ENCODE measurements at places on chromosomes 5 and 9.

DNA sequence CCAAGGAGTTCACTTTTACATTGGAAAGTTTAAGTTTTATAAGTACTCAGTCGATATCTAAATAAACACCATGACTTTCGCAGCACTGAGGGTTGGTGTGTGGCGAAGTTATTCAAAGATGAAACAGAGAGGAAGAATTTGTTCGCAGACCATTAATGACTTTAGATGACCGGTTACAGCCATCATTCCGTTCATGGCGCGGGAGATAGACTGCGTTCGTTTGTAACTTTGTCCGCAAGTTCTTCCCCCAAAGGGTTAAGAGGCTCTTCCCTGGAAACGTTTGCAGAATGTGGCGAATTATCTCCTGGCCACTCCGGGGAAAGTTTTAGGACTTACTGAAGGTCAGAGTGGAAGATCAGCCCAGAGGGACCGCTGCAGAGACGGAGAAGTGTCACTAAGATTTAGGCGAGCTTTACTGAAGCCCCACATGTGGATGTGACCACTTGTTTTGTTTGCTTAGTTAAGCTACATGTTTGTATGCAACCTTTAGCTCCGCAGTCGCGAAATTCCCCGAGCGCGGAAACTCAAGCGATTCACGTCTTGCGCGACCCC lies 2.2 kb upstream of the FOXD1 start:
- DNase-seq = no peak

GRCh38 chr5:168793841-168794837 lies 215.0 kb upstream of the PANK3 start:
- DNase-seq = no peak

DNA sequence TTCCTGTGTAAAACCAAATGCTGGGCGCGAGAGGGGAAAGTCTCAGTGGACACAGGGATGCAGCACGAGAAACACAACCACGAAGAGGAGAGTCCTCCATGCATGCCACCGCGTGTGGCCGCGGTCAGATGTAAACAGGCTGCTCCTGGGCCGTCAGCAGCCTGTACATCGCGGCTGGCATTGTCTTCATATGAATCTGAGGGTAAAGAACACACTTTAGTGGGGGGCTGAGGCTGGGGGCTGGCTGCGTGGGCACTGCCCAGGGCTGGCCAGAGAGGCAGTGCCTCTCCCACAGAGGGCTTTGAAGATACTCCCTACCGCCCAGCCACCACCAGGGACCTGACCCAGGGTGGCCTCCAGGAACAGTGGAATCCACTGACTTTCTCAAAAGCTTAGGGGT lies 106.2 kb downstream of the ENTREP1 start:
- DNase-seq = no peak

DNA sequence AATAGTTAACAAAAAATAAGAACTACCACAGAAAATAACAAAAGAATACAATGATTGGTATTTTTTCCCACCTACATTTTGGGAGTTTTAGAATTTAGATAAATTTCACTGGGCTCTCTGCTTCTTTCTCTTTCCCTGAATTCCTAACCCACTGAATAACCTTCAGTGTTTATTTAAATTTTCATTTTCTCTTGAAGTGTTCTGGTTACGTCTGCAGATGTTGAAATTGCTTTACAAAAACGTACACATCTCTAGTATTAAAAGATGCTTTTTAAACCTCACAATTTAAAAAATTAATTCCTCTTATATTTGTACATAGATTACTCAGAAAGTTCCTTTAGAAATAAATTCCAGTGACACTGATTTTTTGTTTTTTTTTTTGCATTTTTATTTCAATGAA lies 158.7 kb upstream of the TUT7 start:
- DNase-seq = no peak

DNA sequence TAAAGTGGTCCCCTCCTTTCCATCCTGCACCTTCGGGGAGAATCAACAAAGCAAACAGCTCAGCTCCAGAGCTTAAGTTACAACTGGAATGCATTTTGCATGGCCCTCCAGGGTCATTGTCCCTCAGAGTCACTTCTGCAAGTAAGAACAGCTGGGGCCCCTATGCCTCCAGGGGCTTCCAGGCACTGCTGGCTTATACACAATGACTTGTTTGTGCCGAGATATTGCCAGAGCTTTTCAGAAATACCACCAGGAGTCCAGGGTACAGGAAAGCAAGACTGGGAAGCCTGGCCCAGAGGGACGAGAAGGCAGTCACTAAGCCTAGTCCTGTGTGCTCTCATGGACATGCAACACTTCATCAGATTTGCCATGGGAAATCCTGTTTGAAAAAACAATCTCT lies 11.3 kb downstream of the FRMD3 start:
- DNase-seq = no peak

DNA sequence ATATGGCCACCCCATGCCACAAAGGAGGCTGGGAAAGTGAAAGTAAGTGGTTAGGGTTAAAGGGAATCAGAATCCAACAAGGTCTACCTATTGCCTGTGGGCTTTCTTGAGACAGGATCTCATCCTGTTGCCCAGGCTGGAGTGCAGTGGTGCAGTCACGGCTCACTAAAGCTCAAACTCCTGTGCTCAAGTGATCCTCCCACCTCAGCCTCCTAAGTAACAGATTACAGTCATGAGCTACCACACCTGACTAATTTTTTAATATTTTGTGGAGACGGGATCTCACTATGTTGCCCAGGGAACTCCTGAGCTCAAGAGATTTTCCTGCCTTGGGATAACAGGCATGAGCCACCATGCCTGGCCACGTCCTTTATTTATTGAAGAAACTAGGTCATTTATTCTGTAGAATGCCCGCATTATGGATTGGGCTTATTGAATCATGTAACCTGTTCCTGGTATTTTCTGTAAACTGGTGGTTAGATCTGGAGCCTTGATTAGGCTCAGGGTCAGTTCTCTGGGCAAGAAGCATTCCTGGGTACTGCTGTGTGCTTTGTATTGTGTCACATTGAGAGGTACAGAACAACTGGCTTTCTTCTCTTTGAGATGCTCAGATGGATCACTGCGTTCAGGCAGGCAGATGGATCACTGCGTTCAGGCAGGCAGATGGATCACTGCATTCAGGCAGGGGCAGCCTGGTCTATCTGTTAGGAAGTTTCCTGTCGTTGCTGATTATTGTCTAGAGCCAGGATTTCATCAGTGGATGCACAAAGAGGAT lies 41.6 kb downstream of the ERGIC1 start:
- DNase-seq = no peak

- DNase-seq = no peak
Measured at GRCh38 chr9:93467462-93467861, 14.1 kb upstream of the FAM120AOS start.

- no peak for DNase-seq
Measured at GRCh38 chr5:64727150-64727549, 36.8 kb downstream of the SHISAL2B start.

DNA sequence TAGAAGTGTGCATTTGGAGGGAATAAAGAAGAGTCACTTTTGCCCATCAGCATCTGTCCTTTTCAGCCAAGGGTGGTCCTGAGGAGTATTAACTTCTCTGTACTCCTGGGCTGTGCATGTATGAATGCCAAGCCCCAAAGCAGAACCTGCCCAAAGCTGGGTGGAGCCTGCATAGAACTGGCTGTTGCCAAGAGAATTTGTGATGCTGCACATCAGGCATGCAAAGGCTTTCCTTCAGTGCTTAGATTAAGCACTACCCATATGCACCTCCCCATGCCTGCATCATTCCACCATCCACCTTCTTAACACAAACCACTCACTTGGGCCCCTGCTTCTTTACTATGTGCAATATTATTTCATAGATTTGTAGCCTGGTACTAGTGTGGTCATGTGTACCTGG lies 493.8 kb downstream of the KIF4B start:
- DNase-seq = no peak

GRCh38 chr9:81665322-81665871 lies 23.9 kb downstream of the TLE1 start:
- DNase-seq = no peak

DNA sequence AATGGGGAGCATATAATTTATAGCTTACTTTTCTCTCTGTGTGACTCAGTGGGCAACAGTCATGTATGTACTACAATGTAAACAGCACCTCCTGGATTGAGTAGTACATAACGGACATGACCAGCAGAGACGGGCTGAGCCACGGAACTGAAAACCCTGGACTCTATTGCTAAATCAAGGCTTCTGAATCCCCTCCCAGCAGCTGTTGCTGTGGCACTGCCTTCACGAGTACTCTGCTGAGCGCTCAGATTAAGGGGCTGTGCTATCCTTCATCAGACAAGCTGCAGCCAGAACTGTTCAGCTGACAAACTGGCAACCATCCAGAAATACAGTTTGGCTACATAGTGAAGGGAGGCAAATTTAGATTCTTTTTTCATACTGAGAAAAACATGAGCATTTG lies 131.3 kb upstream of the CCDC180 start:
- no peak for DNase-seq

GRCh38 chr5:176748967-176749935 lies 61.1 kb upstream of the UNC5A start:
- DNase-seq = no peak

GRCh38 chr9:81053298-81054025 lies 635.9 kb downstream of the TLE1 start:
- no peak for DNase-seq
